Suppressor macrophage treated with lipopolysaccharide for 4 hours (primary cell): ENCODE measurements at places on chromosomes 7 and 10.

DNA sequence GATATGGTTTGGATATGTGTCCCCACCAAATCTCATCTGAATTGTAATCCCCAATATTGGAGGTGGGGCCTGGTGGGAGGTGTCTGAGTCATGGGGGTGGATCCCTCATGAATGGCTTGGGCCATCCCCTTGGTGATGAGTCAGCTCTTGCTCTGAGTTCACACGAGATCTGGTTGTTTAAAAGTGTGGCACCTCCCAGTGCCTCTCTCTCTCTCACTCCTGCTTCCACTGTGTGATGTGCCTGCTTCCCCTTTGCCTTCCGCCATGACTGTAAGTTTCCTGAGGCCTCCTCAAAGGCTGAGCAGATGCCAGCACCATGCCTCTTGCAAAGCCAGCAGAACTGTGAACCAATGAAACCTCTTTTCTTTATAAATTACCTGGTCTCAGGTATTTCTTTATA is 4.8 kb upstream of the GCK start:
- DNase-seq, result peak; percentile 15

- DNase-seq, result peak; percentile 33
Measured at GRCh38 chr10:28679581-28680357, 2.4 kb downstream of the BAMBI start.

DNA sequence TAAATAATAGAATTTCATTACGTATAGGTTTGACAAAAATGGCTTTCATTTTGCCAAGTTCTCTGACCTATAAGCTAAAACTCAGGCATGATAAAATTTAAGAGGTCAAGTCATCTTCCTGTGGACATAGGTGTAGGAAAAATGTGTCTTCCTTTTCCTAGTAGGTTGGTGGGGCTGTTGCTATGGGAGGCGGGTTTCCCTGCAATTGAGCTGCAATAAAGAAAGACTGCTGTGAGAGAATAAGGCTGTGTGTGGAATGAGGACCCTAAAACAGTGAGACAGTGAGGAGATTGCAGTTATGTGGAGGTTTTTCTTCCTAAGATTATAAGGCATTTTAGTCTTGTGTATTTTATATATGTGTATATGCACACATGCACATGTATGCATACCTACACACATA is 13.0 kb upstream of the SEMA3A start:
- no peak for DNase-seq

DNA sequence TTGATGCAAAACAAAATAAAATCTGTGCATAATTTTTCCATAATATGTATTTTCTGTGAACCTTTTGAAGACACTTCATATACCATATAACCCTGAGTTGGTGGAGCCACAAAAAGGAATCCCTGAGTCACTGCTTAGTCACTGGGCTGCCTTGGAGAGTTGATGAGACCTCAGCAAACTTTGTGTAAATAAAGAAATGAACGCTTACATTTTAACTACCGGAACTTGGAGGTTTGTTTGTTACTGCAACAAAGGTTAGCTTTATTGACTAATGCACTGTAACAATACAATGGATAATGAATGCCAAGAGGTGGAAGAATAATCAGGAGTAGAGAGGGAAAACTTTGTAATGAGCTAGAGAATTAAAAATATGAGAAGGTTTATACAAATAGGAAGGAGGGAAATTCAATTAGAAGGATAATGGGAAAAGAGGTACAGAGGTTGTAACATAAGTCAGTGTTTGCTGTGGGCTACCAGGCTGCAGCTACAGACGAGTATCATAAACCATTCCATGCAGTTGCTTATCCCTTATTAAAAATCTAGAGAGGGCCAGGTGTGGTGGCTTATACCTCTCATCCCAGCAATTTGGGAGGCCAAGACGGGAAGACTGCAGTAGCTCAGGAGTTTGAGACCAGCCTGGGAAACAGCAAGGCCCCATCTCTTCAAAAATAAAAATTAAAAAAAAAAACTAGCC is 1042.1 kb downstream of the TYW1 start:
- no peak for DNase-seq

- DNase-seq, result no peak
Measured at GRCh38 chr7:11130012-11130411, 156.3 kb downstream of the PHF14 start.

DNA sequence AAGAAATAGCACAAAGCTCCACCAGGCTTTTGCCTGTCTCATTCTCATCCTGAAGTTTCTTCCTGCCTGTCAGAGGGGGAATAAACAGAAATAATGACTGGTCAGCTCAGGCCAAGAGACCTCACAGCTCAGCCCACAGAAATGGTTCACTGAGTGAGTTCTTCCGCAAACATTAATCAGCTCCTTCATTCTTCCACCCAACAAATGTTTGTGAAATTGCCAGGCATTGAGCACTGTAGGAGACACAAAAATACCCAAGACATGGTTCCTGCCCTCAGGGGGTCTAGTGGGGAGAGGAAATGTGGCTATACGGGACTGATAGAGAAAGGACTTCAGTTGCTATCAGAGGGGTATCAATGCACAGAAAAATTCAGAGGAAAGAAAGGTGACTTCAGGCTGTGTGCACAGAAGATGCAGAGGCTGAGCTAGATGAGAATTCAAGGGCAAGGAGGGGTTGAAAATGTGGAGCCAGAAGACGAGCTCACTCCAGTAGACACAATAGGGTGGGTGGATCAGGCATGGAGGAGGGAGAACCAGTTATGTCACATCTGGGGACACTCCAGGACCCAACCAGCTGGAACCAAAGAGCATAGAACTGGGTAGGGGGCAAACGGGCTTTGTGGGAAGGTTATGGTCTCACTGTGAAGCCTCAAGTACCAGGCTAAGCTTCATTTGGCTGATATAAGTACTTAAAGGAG is 20.9 kb downstream of the MYOF start:
- no peak for DNase-seq

- DNase-seq, result no peak
Measured at GRCh38 chr7:158774952-158775351, 54.4 kb downstream of the ESYT2 start.

DNA sequence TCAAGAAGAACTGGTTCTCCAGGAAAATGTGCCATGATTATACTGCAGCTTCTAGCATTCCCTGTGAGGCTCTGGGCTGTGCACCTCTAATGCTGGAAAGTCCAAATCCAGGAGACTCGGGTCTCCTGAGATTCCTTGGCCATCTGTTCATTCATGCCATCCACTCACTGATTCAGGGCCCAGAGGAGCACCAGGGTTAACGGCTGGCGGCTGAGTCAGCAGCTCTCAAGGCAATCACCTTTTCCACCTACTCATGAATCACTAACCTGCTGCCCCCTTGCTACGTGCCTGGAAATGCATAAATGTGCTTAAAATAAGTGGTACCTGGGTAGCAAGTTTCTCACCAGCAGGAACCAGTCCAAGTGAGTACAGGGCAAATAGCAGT is 132.7 kb downstream of the KCNMA1 start:
- no peak for DNase-seq

GRCh38 chr10:132698761-132699391 is 87.1 kb downstream of the NKX6-2 start:
- DNase-seq, result no peak

DNA sequence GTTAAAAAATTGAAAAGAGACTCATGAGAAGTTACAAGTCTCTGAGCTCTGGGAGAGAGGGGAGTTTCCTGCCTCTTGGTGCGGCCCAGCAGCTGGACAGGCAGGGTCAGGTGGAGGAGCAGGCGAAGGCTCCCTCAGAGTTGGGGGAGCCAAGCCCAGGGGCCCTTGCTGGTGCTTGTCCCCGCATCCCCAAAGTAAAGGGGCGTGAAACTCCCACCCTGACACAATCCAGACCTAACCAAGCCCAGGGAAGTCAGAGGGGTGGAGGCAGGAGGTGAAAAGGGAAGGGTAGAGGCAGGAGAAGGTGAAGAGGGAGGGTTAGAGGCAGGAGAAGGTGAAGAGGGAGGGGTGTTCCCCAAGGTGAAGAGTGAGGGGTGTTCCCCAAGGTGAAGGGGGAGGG is 322.8 kb downstream of the GLRX3 start:
- no peak for DNase-seq

DNA sequence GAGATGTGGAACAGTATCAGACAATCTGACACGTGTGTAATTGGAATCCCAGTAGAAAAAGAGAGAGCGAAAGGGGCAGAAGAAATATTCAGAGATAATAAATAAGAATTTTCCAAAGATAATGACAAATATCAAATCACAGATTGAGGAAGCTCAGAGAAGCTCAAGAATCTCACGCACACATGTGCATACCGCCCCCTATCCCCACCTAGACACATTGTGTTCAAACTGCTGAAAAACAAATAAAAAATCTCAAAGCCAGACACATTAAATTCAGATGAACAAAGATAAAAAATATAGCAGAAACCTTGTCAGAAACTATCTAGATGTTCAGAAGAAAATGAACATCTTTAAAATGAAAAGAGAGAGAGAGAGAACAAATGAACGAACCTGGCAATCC is 17.2 kb downstream of the SFR1 start:
- no peak for DNase-seq

GRCh38 chr10:62812672-62813439 is 3.3 kb downstream of the EGR2 start:
- no peak for DNase-seq

DNA sequence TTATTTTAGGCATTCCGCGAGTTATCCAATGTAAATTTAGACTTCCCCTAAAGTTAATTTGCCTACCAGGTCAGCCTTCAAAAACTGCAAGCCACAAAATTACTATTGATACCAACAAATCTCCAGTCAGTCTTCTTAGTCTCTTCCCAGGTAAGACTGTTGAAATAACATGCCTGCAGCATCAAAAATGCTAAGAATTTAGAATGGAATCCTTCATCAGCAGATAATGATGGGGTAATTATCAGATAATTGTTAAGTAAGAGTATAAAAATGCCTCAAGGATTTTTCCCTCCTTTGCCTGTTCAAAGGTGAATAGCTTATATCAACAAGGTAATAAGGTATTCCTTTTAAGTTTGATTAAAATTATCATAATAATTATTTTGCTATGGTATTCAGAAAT is 228.5 kb downstream of the BBS9 start:
- no peak for DNase-seq

DNA sequence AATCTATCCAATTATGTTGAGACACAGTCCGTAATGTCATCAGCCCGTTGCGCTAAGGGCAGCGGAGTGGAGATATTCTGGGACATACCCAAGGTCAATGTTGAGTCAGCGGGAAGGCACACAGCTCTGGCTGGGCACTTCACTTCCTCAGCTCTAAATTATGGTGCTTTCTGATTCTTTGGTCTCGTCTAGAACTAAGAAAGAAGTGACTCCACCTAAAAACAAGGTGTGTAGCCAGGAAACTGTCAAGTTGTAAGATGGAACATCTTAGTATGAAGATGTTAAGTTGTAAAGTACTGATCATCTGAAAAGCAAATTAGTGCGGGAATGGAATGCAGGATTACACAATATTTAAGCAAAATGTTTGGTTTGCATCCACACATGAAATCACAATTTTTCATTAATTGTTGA is 43.1 kb downstream of the BAIAP2L1 start:
- DNase-seq, result no peak

GRCh38 chr10:2748287-2748686 is 319.1 kb upstream of the PFKP start:
- DNase-seq, result no peak

GRCh38 chr10:95411635-95412034 is 120.8 kb upstream of the PDLIM1 start:
- no peak for DNase-seq

DNA sequence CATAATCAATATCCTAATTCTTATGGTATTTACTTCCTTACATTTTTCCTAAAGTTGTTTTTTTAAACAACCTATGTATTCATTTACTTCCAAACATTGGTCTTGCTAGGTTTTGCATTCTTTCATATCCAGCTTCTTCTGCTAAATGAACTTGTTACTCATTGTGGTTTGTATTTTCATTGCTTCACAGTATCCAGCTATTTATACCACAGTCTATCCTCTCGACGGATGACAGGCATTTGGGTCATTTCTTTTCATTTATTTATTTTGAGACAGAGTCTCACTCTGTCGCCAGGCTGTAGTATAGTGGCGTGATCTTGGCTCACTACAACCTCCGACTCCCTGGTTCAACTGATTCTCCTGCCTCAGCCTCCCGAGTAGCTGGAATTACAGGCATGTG is 66.8 kb downstream of the CCDC6 start:
- DNase-seq, result peak; percentile 54

DNA sequence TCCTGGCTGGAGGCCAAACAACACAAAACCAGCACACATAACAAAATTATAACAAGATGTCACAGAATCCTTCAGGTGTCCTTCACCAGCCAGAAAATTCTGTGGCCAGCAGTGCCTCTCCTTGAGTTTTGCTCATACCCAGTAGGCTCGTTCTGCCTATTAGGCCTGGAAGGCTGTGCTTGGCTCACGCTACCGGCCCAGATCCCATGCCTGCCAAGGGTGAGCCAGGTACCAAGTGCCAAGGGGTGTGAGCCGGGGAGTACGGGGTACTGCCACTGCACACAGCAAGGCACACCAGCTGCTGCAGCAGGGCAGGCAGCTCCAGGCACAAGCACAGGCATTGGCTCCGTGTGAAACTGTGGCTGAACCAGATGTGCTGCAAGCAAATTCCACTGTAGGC is 1562.0 kb downstream of the REEP3 start:
- DNase-seq, result no peak

DNA sequence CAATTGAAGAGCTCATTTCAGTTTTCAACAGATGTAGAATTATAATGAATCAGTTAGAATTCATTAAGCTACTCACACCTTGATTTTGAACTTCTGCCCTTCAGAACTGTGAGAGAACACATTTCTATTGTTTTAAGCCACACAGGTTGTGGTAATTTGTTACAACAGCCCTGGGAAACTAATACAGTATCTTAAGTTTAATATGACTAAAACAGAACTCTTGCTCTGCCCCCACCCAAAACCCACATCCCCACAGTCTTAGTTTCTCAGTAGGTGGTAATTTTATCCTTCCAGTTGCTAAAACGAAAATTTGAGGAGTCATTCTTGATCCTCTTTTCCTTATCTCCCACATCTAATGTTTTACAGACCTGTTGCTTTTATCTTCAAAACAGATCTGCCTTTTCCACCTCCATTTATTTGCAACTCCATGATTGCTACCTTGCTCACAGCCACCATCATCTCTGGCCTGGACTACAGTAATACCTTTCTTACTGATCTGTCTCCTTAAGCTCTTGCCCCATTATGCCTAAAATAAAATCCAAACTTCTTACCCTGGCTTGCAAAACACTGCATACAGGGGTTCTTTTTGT is 72.8 kb upstream of the NXPH1 start:
- no peak for DNase-seq

GRCh38 chr7:100141555-100141949 is 7.2 kb upstream of the LAMTOR4 start:
- DNase-seq, result no peak

DNA sequence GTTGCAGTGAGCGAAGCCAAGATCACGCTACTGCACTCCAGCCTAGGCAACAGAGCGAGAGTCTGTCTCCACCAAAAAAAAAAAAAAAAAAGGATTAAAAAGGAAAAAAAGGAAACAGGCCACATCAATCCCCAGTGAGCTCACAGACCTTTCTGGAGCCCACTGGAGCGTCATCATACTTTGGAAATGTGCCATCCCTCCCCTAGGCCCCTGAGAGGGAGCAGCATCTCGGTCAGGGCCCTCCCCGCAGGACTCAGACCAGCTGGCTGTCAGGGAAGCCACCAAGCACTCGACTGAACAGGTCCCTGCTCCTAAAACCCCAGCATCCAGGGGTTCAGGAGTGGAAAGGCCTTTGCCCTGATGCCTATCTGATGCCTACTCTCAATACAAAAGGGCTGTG is 97.9 kb upstream of the SH2B2 start:
- DNase-seq, result no peak

- peak; percentile 64 for DNase-seq
Measured at GRCh38 chr7:16918288-16918895, 36.6 kb upstream of the AGR3 start.
